Motor neuron (in vitro differentiated cells): ENCODE measurements at places on chromosomes 12 and 14. TPM values are rescaled to one million over a fixed set of nuclear protein-coding genes. Genes with fewer than 3 reads are reported as not detected.
A peak's percentile ranks its signal among the peaks of the same experiment; 100 is the strongest.

The MANSC4 gene
- not detected in 2 replicates for total RNA-seq

DNA sequence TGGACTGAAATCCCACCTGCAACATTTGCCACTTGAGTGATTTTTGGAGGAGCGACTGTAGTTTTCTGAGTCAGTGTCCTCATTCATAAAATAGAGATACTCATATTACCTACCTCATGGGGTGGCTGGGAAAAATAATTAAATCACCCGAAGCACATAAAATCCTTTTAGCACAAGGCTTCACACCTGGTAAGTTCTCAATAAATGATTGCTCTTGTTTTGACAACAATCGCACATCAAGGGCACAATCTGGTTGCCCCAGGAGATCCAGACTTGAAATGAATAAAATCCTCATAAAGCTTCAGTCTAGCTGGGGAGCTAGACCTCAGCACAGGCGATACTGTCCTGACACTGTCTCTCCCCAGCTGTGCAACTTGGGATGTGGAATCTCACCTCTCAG, 76.0 kb upstream of the CCDC60 start:
- ATAC-seq, result no peak

GRCh38 chr12:110907583-110907982, 12.8 kb downstream of the MYL2 start:
- ATAC-seq, result no peak

The FKBP3 gene
- total RNA-seq, result 90.6 and 101 TPM in 2 replicates

The DENND5B gene
- 3.6 and 4.3 TPM in 2 replicates for total RNA-seq

The STAT6 gene
- total RNA-seq, result 6.6 TPM in 2 replicates

The ZFYVE1 gene
- total RNA-seq, result 10.6 and 13.2 TPM in 2 replicates

- ATAC-seq, result no peak
Measured at GRCh38 chr12:91889059-91889458, 256.6 kb downstream of the BTG1 start.

The FSCB gene
- total RNA-seq, result not detected in 2 replicates

- ATAC-seq, result no peak
Measured at GRCh38 chr12:115730975-115731541, 546.4 kb downstream of the MED13L start.

- ATAC-seq, result no peak
Measured at GRCh38 chr12:46366771-46367170, 5.8 kb downstream of the SLC38A2 start.

DNA sequence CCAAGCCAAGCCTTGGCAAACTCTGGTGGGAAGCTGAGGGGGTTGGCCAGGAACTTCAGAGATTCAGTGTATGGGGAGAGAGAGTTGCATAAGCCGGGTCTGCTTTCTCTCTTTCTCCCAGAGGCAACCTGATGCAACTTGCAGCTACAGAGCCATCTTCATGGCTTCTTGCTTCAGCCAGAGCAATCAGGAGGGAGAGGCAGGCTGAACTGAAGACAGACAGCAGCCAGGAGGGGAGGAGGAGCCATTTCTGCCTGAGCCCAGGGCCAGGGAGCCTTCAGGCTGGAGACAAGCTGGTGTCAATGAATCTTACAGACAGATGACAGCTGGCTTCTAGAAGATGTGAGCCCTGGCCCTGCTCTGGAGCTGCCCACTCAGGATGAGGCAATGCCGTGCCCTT, 18.7 kb downstream of the NPC2 start:
- ATAC-seq, result peak; percentile 79

- no peak for ATAC-seq
Measured at GRCh38 chr12:83920821-83921547, 991.6 kb downstream of the SLC6A15 start.

DNA sequence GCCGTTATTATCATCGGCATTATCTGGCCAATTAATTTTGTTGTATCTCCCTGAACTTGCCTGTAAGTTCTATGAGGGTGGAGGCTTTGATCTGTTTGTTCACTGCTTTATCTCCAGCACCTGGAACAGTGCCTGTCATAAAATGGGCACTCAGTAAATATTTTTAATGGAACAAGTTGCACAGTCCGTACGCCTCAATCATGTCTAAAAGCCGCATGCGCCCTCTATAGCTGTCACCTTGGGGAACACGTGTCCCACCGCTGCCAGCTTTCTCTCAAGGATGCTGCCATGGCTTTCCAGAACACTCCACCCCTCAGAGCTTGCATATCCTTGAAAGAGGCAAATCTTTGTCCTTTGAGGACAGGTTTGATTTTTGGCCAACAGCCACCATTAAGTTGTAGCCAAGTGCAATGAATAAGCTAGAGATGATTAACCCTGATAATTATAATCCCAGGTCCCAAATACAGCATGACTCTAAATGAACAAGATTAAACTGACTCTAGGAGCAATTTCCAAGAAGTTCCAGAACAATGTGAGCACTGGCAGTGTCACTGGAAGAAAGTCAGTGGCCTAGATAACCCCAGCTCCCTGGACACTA, 55.1 kb downstream of the ERH start:
- no peak for ATAC-seq

DNA sequence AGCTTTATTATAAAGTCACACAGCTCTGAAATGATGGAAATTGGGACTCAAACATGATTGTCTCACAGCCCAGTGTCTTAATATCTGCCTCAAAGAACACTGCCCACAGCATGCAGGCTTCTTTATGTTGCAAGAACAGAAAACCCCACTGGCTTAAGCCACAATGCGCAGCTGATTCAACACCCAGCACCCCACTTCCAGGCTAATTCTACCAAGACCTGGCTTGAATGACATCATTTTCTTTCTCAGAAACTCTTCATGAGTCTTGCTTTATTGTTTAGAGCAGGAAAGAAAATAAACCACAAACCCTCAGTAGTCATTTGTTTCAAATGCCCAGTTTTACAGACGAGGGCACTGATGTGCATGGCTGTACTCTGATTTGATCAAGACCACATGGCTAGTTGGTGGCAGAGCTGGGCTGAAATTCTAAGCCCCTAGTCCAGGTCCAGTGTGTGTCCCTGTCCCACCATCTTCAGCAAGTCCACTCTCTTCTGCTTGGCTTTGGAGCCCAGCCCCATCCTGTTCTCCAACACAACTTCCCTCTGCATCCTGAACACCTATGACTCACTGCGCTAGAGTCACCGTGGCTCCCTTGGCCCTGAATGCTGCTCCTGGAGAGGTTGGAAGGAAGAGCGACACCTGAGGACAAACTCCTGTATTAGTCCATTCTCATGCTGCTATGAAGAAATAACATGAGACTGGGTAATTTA, 50.3 kb upstream of the SRSF5 start:
- no peak for ATAC-seq

The FAM222A gene
- total RNA-seq, result 8.8 and 9.7 TPM in 2 replicates

The CRACR2A gene
- total RNA-seq, result 0.11 and 0.44 TPM in 2 replicates

- ATAC-seq, result no peak
Measured at GRCh38 chr14:54493293-54493692, 4.5 kb upstream of the GMFB start.

- no peak for ATAC-seq
Measured at GRCh38 chr12:51994959-51995358, 11.8 kb upstream of the TAMALIN start.

The ATL1 gene
- total RNA-seq, result 0.42 TPM in 1 of 2 replicates, not detected in the other

- ATAC-seq, result no peak
Measured at GRCh38 chr14:91095178-91095577, 18.7 kb upstream of the DGLUCY start.

DNA sequence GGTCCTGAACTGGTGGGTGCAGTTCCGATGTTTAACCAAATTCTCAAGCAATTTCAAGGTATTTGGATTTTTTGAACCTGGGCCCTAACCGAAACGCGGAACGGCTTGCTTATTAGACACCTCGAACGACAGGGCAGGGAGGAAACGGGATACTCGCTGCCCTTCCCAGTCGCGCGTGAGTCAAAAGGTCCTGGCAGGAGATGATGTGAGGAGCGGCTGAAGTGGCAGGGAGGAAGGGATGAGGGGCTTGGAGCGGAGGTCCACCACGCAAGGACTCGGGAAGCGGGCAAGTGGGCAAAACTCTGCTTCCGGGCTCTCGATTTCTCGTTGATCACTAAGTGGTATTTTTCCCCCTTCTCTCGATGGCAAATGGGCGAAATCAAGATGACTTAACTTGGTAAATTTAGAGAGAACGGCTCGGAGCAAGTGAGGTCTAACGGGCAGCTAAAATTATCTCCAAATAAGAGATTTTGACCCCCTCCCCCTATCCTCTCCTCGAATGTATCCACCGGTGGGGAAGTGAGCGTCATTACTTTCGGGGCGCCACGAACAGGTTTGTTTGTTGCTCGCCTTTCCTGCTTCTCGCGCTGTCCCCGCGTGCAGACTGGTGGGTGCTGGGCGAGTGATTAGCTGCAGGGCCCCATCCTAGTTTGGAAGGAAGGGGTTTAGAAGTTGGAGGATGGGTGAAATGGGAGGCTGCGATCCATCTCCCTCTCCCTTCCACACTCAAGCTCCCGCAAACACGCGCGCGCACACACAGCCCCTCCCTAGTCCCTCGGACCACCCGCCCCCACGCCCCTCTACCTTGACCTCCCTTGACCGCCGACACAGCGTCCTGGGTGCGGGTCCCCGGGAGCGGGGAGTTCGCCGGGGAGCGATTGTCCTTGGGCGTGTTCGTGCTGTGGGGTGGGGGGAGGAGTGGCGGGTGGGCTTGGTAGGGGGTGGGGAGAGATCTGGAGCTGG, 986 bp upstream of the NTF3 start:
- peak; percentile 11 for ATAC-seq

- no peak for ATAC-seq
Measured at GRCh38 chr14:86221000-86221399, 691.1 kb downstream of the FLRT2 start.

GRCh38 chr12:130617219-130617618, 98.9 kb downstream of the RIMBP2 start:
- no peak for ATAC-seq

The METTL25 gene
- total RNA-seq, result 7.7 and 9.7 TPM in 2 replicates

DNA sequence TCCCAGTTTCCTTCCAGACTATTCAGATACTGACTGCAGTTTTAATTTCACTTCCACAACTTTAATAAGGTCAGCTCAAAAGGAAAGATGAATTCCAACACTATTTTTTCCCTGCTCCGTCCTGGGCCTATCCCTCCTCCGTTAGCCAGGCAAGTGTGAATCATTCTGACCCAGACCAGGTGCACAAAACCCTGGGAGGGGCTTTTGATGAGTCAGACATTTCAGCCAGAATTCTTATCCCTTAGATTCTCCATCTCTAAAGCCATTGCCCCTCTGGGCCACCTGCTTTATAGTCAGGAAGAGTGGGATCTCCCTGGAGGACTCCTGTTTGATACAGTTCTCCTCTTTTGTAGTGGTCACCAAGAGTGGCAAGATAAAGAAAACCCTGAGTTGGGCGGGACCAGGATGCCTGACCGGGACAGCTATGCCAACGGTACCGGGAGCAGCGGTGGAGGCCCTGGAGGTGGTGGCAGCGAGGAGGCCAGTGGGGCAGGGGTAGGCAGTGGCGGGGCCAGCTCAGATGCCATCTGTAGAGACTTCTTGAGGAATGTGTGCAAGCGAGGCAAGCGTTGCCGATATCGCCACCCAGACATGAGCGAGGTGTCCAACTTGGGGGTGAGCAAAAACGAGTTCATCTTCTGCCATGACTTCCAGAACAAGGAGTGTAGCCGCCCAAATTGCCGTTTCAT, 2.2 kb downstream of the ZC3H10 start:
- no peak for ATAC-seq

- no peak for ATAC-seq
Measured at GRCh38 chr12:13337791-13338190, 141.3 kb downstream of the EMP1 start.

DNA sequence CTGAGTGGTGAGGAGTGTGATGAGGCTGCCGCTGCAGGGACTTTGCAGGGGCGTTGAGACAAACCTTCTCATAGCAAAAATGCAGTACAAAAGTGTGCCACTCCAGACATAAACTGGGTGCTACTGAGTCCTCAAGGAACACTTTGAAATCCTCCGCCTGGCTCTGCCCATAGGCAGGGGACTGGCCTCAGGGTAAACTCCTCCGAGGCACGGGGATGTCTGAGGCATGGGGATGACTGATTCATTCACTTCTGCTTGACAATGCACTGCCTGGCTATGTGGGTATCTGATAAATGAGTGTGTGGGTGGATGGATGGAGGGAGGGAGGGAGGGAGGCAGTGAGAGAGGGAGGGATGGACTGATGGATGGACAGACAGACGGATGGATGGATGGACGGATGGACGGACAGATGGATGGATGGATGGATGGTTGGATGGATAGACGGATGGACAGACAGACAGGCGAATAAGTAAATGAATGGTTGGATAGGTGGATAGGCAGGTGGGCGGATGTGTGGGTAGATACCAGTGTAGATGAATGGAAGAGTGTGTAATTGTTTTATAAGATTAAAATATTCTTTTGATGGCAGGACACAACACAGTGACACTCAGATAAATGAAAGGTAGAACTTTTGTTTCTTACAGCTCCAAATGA, 2.1 kb upstream of the BDKRB2 start:
- ATAC-seq, result no peak

DNA sequence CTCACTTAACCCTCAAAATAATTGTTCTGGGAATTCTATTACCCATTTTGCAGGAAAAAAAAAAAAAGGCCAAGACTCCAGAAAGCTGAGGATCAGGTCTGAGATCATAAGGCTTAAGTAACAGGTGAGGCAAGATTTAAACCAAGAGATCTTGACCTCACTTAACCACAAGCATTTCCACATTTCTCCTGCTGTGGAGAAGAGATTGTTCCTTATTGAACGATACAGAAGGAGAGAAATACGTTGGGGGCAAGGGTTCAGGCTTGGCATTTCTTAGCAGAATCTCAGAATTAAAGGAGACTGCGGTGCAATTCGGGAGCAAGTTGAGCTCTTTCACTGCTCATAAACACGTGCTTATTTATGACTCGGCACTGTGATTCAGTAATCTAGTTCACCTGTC, 885.3 kb upstream of the TMEM132C start:
- ATAC-seq, result no peak

DNA sequence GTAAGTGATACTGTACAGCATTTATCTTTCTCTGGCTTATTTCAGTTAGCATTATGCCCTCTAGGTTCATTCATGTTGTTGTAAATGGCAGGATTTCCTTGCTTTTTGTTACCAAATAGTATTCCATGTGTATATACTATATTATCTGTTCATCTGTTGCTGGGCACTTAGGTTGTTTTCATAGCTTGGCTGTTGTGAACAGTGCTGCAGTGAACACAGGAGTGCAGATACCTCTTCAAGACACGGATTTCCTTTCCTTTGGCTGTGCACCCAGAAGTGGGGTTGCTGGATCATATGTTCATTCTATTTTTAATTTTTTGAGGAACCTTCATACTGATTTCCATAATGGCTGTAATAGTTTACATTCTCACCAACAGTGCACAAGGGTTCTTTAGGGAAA, 21.5 kb downstream of the EP400 start:
- ATAC-seq, result no peak

The CCDC77 gene
- total RNA-seq, result 13.6 and 31.1 TPM in 2 replicates

- ATAC-seq, result no peak
Measured at GRCh38 chr12:40569626-40570179, 122.5 kb upstream of the CNTN1 start.

DNA sequence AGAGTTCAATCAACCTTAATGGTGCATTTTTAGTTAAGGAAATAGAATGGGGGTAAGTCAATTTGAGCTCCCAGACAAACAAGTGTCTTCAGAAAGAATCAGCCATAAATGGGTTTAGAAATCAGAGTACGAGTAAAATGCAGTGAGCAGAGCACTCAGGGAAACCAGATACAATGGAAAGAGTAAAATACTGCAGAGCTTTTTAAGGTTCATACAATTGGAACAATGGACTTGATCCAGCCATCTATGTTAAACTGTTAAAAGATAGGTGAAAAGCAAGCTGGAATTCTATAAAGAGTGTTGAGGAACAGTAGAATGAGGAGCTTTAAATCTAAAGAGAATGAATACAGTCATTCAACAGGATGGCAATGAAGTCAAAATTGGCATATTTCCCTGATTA, 23.8 kb upstream of the PCNX4 start:
- ATAC-seq, result no peak
